ENCODE measurements at places on chromosomes 3 and 15.

DNA sequence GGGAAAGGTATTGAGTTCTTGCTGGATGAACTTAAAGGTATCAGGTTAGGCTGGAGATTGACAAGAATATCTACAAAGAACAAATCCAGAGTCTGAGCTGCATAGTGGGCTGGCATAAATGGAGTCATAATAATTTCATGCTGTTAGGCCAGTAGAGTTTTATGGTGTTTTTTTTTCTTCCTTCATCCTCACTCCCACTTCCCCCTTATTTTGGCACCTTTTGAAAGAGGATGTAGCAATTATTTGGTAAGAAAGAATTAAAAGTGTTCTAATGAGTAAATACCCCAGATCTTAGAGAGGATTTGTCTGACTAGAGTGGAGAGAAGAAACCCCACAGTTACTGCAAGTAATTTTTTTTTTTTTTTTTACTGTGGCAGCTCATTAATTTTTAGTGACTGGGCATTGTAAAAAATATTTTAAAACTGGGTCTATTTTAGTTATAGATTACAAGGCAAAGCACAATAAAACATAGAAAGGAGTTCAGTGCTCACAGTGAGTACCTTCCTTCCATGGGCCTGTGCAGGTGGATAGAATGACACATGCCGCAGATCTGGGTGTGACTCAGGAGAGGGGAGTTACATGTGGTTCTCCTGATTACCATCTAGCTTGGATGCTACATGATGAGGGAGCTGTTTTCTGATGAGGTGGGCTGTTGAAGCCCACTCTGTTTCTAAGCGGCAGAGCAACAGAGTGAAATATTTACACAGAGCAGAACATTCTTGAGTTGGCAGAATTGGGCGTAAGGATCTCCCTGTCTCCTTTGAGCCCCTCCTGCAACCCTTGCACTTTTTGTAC is 5.3 kb downstream of the EDEM1 start:
- no peak for DNase-seq

- DNase-seq, result peak; percentile 6
Measured at GRCh38 chr3:143885780-143886427, 37.6 kb upstream of the SLC9A9 start.

DNA sequence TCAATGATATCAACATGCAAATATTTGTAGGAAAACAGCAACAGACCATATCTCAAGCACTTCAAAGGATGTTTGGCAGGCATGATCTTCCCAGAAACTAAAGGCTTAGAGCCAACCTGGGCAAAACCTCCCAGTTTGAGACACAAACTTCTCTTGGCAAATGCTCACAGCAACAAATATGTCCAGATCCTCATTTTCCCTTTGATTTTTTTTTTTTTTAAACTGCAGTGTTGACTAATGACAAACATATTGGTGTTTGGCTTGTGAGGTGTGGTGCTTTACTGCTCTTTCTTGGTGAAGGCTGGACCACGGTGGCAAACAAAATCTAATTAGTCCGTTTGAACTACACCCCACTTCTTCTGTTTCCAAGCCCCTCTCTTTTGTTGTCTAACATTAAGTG is 87.2 kb downstream of the EBLN2 start:
- DNase-seq, result no peak

GRCh38 chr15:101152914-101153313 is 98.9 kb downstream of the CHSY1 start:
- no peak for DNase-seq

GRCh38 chr3:45917146-45917898 is 25.9 kb upstream of the CXCR6 start:
- DNase-seq, result no peak

DNA sequence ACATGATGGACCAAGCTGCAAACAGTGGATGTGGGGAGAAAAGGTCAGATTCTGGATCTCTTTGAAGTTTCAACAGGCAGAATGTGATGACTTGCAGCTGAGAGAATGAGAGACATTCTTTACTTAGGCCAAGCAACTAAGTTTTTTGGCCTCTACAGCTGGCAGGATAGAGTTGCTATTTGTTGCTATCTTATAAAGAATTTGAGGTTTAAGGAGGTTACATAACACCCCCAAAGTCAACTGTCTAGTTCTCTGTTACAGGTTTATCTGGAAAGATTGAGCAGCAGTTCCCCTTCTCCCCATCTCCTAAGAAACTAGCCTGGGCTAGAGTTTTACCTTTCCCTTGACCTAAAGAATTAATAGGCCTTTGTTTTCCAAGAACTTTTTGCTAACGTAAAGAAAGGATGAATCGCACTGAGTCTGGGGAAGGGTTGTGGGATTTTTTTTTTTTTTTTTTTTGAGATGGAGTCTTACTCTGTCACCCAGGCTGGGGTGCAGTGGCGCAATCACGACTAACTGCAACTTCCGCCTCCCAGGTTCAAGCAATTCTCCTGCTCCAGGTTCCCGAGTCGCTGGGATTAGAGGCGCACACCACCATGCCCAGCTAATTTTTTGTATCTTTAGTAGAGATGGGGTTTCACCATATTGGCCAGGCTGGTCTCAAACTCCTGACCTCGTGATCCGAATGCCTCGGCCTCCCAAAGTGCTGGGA is 26.6 kb upstream of the SLMAP start:
- DNase-seq, result no peak

GRCh38 chr15:85711580-85712192 is 83.0 kb downstream of the KLHL25 start:
- no peak for DNase-seq

DNA sequence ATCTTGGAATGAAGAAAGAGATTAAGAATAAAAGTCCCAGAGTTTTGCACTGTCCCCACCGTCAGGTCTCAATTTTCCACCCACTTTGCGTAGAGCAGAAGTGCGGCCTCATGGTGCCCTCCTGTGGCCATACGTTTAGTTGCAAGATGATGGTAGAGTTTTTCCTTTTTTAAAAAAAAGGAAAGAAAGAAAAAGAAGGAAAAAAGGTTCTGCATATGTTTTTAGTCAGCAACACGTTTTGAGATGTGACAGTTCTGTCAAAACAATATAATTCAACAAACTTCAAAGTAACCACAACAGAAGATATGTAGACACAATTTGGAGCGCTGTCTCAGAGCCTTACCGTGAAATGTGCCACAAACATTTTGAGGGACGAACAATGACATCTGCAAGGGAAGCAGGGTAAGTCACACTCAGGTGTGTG is 24.6 kb downstream of the EBLN2 start:
- DNase-seq, result no peak

- DNase-seq, result no peak
Measured at GRCh38 chr3:169534439-169534838, 129.1 kb downstream of the MECOM start.

DNA sequence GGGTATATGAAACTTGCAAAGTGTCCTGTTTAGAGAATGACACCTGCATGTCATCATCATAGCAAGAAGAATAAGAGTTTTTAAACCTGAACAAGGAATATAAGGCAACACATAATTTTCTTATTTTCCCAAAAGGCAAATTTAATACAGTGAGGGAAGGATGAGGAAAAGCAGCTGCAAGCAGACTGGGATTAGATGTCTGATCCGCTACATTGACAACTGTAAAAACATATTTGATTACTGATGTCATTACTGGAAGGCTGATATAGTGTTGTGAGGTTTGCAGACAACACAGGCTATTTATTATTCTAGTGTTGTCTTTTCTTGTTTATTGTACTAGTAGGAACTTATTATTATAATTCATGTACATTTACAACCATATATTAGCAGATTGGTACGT is 528.7 kb downstream of the ZIC1 start:
- no peak for DNase-seq

DNA sequence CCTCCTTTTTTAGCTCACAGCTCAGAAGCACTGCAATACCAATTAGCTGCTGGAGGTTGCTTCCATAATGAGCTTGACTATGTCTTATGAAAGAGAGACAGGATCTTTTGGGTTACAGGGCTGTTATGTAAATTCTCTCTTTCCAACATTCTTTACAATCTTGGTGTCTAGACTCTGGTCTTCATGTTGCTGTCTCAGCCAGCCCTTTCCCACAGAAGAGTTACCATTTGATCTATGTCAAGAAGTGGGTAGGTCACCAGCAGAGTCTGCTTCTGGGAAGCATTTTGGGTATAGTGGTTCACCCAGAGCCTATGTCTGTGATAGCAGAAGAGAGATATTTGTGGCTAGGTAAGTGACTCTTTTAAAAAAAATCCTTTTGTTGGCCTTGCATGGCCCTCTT is 234.5 kb downstream of the SATB1 start:
- no peak for DNase-seq

DNA sequence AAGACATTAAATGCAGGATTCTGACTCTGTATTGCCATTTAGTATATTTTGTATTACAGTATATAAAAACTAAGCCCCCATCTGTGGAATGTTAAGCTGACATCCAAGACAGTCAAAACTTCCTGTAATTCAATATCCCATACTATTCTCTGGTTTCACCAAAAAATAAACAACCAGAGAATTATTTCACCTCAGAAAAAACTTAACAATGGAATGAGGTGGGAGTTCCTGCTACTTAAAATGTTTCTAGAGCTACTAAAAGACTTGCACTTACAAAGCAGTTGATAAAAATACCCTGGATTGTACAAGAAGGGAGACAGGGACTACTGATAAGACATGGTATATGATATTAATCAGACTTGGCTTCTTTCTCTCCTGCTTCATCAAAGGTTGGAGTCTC is 8.3 kb downstream of the ARL13B start:
- no peak for DNase-seq

GRCh38 chr3:42189001-42189460 is 77.0 kb downstream of the CCK start:
- no peak for DNase-seq

DNA sequence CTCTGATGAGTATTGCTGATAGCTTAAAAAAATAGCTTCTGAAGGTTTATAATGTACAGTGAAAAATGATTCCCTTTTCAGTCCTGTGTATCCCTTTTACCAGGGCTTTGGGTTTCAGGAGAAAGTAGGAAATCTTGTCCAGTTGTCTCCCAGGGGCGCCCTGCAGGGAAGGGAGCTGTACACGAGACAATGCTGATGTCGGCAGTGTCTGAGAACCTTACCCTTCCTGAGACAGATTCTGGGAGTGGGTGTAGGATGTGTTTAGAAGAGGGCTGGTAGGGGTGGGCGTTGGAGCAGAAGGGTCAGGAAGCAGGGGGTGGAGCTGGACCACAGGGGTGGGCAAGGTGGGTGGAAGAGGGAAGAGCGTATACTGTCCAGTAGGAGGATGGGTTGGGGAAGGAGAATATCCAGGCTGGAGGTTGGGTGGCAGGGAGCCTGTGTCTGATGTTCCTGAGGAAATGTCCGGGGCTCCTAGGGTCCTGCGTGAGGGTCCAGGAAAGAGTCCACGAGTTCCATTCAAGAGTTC is 5.6 kb downstream of the THPO start:
- no peak for DNase-seq

DNA sequence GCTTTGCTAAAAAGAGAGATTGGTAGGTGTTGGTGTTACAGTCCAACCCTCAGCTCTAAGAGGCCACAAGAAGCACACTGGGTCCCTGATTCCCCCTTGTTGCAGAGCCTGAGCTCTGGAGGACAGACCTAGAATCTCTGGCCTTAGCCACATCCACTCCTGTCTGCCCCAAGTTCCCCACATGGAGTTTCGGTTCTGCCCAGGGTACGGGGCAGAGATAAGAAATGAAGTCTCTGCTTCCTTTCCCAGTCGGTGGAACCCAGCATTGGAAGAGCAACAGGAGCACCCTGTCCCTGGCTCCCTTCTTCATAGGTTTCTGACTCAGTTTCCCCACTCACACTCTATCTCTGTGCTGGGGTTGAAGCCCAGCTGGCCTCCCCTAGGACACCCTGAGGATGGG is 13.2 kb downstream of the PRR23E start:
- DNase-seq, result no peak

- DNase-seq, result no peak
Measured at GRCh38 chr15:38389924-38390542, 63.9 kb upstream of the FAM98B start.

DNA sequence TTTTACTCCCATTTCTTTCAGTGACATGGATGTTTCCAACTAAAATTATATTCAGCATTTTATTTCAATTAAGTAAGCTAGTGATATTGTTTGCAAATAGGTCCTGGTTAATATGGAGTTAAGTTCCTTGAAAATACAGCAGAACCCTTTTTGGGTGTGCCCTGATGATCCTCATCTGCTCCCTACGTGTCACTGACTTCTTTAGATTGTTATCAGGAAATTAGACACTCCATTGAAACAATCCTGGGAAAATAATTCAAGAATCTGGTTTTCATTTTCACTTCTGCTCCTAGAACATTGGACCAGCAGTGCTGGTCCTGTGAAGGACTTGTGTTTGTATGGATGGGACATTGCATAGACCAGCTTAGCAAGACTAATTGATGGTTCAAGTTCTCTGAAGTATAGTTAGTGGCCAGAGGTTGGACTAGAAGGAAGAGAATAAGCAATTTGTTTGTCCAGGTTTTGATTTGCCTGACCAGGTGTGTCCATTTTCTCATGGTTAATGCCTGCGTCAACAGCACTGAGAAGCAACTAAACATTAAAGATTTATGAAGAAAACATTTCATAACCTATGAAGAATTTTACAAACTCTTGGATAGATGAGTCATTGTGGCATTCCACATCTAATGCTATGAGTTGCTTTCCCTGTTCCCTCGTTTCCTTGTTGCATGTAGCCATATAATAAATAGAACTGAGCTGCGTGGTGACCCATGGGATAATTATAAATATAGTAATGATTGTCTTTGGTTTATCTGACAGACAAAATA is 95.8 kb downstream of the ZPLD1 start:
- DNase-seq, result no peak

DNA sequence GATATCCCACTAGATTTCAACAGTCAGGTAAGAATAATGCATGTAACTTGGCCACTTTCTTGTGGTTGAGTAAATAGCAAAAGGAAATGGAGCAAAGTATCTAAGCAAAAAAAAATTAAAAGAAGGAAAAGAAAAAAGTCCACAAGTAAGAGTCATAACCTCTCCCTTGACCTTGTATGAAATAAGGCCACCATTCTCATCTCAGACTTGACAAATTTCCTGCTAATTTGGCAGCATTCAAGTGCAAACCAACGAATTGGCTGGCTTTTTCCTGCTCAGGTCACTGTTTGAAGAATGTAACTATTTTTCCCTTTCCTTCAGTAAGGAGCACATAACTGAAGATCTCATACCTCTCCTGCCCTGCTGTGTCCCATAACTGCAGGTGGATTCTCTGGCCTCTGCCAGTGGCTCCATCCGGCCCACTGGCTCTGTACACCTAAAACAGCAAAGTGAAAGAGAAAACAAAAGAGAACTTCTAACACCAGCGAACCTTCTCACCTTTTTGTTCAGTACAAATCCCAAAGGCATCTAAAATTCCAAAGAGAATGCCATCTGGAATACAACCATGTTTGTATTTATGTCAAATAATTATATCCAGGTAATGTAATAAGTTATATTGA is 33.4 kb upstream of the RSL24D1 start:
- no peak for DNase-seq

DNA sequence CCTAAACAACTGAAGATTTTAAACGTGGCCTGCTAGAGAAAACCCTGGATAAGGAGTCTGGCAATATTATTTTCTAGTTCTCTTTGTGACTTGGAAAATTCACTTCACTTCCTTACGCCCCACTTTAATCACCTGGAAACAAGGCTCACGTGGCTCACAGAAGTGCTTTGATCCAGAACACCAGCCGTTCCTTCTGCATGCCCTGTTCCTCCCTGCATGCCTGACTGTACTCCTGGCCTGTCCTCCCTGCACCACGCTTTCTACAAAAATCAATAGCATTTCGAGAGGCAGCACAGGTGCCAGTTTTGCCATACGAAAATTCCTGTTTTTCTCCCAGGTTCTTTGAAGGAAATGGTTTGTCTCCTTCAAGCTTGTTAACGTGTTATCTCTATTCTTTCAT is 474.2 kb upstream of the RGMA start:
- no peak for DNase-seq

GRCh38 chr3:69674752-69675151 is 64.5 kb upstream of the MITF start:
- no peak for DNase-seq

All from GM12891 (cell line).